ENCODE measurements at places on chromosomes 1 and 21. TPM values are rescaled to one million over a fixed set of nuclear protein-coding genes. Genes with fewer than 3 reads are reported as not detected.

GRCh38 chr1:25748531-25749205, 51.3 kb upstream of the SELENON start:
- DNase-seq, result no peak

- no peak for DNase-seq
Measured at GRCh38 chr21:24294171-24294570, 1313.1 kb downstream of the MRPL39 start.

GRCh38 chr1:175198332-175198731, 5.8 kb upstream of the KIAA0040 start:
- DNase-seq, result no peak

GRCh38 chr1:23422241-23422877, 2.2 kb downstream of the TCEA3 start:
- DNase-seq, result peak; percentile 78

- no peak for DNase-seq
Measured at GRCh38 chr1:181043025-181043888, 9.5 kb downstream of the MR1 start.

GRCh38 chr1:170530972-170531757, 801 bp upstream of the GORAB start:
- DNase-seq, result no peak

DNA sequence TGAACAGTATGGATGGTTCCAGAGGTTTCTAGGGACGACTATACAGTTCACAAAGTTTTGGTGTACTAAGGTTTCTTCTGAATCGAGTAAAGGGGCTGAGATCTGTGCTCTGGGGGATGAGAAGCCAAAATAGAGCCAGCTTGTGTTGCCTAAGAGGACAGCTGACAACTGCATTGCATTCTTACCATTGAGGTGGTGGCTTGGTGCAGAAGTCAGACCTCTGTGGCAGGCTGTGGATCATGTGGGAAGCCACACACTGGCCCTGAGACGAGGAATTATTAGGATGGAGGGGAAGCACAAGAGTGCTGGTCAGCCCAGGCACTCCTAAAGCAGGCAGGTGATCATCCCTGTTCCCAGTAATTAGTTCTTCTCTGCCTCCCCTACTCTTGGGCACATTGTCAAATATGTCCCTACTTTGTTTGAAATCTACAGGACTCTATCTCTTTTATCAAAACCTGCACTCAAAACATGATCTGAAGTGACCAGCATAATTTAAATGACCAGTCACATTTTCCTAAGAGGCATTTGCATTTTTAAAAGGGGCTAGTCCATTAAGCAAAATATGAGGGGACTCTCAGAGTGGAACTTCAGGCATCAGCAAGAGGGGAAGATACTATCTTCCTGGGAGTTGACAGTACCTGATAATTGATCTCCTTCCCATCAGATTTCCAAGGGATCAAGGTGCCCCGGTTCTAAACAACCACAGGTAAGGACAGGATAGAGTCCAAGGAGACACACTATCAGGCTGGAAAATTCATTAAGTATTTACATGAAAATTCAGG, at the start of gene FCRLB:
Gene FCRLB (plus strand): TSS at position 589 of the 782 bp plus-strand sequence. CDS start 1,129 bp downstream, outside the sequence.
- DNase-seq, result no peak

DNA sequence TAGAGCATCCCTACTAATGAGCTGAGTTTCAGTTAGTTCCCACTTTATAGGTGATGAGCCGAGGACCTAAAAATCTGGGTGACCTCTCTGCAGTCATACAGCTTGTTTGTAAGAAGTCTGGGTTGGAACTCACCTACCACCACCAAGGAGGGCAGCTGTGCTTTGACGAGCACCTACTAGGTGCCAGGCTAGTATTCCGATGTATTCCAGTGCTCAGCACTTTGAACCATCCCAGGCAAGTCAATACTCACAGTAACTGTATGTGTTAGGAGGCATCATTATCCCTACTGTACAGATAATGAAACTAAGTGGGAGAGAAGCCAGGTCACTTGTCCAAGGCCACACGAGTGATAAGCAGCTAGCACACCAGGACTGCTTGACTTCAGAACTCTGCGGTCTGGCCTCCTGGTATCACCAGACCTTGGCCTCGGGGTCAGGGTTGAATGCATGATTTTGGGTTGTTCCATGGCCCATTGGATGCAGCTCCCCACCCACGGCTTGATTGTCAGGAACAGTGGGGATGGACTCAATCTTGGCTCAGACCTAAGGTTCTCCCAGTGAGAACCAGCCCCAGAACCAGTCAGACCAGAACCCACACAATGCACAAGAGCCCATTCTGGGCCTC, 20.7 kb downstream of the ECE1 start:
- no peak for DNase-seq

GRCh38 chr1:41493117-41493536, 8.6 kb upstream of the EDN2 start:
- peak; percentile 14 for DNase-seq

- DNase-seq, result no peak
Measured at GRCh38 chr1:91608876-91609275, 108.2 kb downstream of the CDC7 start.

GRCh38 chr21:26847921-26848320, 2.7 kb upstream of the ADAMTS1 start:
- no peak for DNase-seq

GRCh38 chr1:201740086-201740541, 88.8 kb upstream of the IPO9 start:
- DNase-seq, result no peak

- no peak for DNase-seq
Measured at GRCh38 chr1:175861626-175862367, 118.4 kb upstream of the TNR start.

GOLT1A gene
- total RNA-seq, result not detected

CDC42BPA gene
- 35.1 TPM for total RNA-seq

DISP3 gene
- total RNA-seq, result not detected

AMY1A gene
- total RNA-seq, result not detected

FCRLA gene
- total RNA-seq, result 0.11 TPM

FAM177B gene
- not detected for total RNA-seq

UCK2 gene
- total RNA-seq, result 9.6 TPM

CD2 gene
- total RNA-seq, result 0.36 TPM

SPATA1 gene
- 0.66 TPM for total RNA-seq
